ENCODE measurements at places on chromosomes 4 and X.

- no peak for DNase-seq
Observed at GRCh38 chr4:76767983-76768382, 130.0 kb downstream of the SOWAHB start.

DNA sequence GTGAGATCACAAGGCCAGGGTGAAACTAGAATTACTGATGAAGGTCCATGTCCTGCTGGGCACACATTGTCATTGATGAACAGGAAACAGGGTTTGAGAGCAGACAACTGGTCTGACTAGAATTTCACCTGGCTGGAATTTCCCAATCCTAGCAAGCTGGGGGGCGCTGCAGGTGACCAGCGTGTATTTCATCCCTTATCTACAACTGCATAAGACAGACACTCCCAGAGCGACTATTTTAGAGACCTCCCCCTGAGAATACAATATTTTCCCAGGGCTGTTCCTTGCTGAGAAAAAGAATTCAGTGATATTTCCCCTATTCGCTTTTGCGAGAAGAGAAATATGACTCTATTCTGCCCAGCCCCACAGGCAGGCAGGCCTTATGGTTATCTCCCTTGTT lies 432.6 kb upstream of the GALNT7 start:
- no peak for DNase-seq

DNA sequence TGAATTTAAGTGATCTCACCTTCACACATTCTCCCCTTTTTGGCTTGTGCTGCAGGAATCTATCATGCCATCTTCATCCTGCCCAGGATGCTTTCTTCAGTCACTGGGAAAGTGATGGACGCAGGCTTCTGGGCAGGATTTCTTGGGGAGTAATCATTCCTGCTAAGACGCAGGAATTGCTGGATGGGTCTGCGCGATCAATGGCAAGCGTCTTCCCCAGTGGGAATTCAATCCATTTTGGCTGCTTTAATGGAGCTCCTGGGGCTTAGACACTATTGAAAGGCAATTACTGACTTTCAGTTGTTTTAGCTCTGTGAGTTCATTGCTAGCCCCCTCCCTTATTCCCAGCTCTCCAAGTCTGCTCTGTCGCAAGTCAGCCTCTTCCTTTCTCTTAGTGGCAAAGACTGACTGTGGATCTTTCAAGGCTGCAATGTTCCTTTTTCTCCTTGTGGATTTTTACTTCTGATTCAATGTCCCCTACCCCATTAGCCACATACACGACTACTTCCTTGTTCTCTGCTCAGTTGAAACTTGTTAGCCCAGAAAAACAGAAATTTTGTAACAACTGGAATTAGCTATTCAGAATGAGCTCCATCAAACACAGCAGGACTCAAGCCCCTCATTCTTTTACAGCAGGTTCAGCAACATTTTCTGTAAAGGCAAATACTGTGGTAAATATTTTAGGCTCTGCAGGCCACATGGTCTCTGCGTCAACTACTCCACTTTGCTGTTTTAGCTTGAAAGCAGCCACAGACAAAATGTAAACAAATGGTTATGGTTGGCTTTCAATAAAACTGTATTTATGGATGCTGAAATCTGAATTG lies 154.9 kb downstream of the ASB9 start:
- no peak for DNase-seq

GRCh38 chr4:67891645-67892044 lies 7.8 kb upstream of the TMPRSS11D start:
- no peak for DNase-seq

DNA sequence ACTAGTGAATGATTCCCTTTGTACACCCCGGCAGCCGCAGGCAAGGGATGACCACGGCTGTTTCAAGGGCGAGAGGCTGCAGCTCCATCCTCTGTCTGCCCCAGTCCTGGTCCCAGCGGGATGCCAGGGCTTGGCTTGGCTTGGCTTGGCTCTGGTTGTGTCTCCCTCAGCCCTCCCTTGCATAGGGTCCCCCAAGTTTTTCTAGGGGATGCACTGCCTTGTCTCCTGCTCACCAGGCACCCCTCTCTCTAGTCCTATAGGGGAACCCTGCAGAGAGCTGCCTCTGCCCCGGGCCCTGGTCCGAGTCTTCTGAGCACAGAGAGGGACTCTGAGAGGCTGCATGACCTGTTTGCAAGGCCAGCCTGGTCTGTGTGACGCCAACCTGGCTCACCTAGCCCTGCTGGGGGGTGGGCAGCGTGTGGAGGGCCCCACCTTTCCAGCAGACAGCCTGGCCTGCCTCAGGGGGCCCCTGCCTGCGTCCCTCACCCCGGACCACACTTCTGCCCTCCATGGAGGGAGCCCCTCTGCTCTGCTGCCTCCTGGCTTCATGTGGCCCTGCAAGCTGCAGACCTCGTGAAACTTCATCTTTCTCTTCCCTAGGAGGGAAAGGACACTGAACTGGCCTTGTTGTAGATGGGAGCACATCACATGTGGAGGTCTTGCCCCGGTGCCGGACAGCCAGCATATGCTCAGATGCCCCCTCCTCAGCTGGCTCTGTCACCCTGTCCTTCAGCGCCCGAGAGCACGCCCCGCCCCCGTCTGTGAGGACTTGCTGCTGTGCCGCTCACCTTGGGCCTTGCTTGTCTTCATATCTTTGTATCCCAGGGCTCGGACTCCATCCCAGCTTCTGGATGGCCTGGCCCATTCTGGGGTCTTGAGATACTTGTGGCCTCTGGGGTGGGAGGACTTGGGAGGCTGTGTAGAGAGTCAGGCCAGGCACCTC lies 16.4 kb downstream of the SORCS2 start:
- no peak for DNase-seq

DNA sequence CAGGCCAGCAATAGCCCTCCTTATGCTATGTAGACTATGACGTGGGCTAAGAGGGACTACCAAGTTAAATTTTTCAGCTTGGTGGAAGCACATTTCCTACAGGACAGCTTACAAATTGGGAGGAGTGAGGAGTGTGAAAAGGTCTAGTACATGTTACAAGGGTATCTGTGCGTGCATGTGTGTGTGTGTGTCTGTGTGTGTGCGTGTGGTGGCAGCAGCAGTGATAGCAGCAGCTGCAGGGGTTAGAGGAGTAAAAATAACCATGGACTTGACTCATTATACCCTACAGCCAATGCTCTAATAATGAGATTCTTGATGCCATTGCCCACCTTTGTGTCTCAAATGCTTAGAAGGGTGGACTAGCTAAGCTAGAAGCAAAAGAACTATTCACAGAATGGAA lies 88.6 kb downstream of the SLC9A7 start:
- DNase-seq = no peak

- no peak for DNase-seq
Observed at GRCh38 chr4:77910676-77911075, 48.0 kb downstream of the MRPL1 start.

DNA sequence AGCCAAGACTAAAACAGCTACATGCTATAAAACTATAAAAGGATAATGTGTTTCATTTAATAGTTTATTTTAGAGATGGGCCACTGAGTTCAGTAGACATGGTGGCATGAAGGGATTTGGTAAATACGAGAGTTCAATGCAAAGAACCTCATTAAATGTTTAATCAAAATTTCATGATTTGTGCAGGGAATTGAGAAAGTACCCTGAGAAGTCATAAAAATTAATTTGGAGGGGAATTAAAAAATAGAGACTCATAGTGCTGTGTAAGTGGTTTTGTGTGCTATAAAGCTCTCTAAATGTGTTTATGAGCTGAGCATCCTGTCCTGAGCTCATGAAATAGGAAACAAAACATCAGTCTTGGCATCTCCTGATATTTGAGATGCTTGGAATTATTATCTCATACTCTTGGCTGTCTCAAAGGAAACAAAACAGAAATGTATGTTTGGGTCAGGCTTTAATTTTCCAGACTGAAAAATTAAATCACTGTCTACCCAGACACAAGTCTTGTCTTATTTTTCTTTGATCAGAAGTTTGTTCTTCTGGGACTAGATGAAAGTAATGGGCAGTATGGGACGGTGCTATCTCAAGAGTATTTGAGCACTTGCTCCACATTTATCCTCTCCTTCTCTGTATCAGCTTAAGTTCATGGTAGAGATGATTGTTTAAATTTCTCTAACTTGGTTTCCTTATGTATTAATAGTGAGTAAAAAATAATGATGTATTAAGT lies 38.0 kb upstream of the EMCN start:
- DNase-seq = no peak

DNA sequence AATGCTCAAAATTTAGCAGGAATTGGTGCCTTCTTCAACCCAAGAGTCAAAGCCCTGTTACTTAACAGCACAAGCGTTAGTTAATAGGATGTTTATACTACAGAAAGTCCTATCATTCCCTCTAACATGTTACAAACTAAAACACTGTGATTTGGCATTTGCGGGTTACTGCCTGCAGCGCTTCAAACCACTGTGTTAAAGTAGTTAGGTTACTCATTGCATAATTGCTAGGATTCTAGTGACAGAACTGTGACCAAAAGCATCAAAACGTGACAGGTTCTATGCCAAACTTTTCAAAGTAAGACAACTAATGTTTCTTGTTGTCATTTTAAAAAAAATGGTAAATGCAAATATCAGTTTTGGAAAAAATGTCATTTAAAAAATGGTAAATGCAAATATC lies 442.8 kb upstream of the ZFP42 start:
- DNase-seq = no peak

- DNase-seq = no peak
Observed at GRCh38 chrX:49067285-49068120, 6.3 kb downstream of the PRAF2 start.

- DNase-seq = no peak
Observed at GRCh38 chr4:36303426-36304137, 22.2 kb downstream of the DTHD1 start.

GRCh38 chrX:139815771-139816170 lies 107.8 kb upstream of the MCF2 start:
- DNase-seq = no peak

DNA sequence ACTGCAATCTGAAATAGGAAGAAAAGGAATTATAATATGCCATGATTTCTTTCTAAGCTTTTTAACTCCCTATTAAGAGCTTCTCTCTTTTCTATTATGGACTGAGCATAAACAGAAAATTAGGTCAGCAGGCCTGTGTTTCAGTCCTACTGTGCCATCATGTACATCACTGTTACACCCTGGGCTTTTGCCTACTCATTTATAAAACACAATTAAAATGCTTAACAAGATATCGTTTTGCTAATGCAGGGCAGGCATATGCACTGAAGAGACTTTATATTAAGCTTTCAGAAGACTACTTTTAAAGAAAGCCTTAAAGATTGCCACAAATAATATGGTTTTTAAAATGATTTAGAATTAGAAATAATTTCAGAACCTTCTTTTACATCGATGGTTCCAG lies 828 bp upstream of the BBS12 start:
- DNase-seq = no peak

- DNase-seq = no peak
Observed at GRCh38 chr4:5465956-5466355, 242.4 kb downstream of the EVC2 start.

GRCh38 chr4:23384741-23385140 lies 505.1 kb downstream of the PPARGC1A start:
- DNase-seq = no peak

- no peak for DNase-seq
Observed at GRCh38 chr4:159358226-159358625, 255.3 kb downstream of the RAPGEF2 start.

DNA sequence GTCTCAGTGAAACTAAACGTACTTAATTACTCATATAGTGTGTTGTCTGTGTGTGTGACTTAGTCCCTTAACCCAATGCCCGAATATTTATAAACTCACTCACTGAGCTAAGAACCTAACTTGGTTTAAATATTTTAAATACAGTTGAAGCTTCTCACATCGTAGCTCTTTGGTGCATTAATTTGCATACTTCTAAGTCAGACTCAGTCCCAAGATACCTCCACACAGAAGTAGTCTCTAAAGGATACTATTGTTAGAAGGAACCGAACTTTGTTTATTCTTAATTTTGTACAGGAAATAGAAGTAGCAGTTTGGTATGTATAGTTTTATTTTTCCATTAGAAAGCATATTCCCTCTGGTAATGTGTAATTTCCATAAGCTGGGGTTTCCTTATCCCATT lies 54.0 kb upstream of the NKAP start:
- no peak for DNase-seq

DNA sequence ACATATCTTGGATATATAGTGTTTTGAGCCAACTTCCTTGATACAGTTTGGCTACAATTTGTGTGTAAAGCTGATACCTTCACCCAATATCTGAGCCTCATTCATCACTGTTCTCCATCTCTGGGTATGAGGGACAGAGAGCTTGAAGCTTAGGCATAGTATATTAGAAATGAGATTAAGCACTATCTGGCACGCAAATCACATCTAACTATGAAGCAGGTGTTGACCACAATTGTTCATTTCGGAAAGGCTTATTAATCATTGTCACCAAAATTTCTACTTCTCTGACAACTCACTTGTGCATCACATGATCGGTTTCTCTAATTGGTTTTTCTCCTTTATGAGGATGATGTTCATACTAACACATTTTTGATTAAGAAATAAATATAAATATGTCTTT lies 2.1 kb upstream of the POF1B start:
- no peak for DNase-seq

DNA sequence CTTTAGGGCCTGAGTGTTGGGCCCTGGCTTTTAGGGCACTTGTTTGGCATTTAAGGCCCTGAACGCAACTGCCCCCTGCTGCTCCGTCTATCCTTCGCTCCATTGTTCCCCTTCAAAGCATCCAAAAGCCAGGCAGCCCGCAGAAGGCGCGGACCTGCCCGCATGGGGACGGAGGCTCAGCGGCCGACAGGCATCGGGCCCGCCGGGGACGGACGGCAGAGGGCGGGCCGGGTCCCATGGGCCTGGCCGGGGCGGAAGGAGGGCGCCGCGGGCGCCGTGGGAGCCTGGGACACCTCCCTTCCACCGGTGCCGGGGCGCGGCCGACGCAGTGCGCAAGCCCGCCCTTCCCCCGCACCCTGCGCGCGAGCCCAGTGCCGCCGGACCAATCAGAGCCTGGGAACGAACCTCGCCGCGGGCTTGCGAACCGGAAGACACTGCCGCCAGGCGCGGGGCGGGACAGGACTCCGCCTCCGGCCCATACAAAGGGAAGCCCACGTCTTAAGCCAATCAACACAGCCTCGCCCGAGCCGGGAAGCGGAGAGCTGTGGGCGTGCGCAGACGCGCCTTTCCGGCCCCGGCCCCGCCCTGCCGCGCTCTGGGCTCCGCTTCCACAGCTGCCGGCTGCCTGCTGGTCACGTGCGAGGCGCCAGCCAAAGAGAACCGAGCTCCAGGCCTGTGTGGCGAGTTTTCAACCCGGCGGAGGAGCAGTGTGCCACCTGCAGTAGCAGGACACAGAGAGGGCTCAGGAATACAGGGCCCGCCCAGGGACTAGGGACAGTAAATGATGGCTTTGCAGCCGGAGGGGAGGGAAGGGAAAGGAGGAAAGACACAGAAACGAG lies 2.1 kb upstream of the ARHGAP4 start:
- DNase-seq = peak; percentile 96

GRCh38 chr4:126856906-126857305 lies 775.9 kb upstream of the INTU start:
- no peak for DNase-seq

DNA sequence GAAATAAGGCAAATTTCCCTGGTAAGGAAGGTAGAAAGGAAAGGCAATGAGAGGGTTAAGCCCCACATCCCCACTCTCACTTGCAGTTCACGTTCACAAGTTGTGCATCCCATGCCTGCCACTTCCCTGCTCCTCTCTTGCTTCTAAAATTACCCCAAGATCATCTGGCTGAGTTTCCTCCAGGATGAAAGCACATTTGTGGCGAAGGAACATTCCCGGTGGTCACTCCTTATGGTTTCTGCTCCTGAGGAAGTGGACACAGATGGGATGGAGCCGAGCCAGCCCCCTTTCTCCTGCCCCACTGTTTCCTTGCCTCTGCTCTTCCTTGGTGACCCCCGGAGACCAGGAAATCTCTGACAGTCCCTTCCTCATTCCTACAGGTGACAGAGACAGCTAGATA lies 37.5 kb downstream of the SPINK2 start:
- DNase-seq = no peak
